ENCODE measurements at places on chromosomes 11 and 22.

DNA sequence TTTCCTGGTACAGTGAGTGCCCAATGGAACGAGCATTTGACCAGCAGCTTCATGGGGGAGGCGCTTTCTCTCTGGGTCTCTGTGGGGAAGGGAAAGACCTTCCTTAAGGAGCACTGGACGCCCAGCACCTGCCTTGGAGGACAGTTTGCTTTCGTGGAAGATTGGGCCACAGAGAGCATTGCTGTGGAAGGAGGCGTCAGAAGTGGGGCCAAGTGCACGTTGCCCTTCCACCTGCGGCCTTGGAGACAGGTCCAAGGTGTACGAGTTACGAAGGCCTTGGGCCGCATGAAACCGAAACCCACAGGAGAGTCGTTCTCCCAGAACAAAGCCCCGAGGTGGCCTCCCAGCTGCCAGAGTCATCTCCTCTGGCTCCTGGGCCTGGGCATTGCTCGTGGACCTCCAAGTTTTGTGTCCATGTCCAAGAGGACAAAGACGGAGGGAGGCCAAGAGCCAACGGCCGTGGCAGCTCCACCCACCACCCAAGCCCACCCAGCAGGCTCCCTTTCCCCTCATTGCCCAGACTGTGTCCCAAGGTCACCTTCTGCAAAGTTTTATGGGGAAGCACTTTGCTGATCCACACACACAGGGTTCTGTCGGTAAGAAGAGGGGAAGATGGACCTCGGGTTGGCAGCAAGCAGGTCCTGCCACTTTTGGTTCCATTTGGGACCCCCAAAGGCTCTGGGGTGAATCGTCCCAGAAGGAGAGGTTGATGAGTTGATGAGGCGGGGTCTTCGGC lies 5.8 kb upstream of the NLRP6 start:
- no peak for DNase-seq

DNA sequence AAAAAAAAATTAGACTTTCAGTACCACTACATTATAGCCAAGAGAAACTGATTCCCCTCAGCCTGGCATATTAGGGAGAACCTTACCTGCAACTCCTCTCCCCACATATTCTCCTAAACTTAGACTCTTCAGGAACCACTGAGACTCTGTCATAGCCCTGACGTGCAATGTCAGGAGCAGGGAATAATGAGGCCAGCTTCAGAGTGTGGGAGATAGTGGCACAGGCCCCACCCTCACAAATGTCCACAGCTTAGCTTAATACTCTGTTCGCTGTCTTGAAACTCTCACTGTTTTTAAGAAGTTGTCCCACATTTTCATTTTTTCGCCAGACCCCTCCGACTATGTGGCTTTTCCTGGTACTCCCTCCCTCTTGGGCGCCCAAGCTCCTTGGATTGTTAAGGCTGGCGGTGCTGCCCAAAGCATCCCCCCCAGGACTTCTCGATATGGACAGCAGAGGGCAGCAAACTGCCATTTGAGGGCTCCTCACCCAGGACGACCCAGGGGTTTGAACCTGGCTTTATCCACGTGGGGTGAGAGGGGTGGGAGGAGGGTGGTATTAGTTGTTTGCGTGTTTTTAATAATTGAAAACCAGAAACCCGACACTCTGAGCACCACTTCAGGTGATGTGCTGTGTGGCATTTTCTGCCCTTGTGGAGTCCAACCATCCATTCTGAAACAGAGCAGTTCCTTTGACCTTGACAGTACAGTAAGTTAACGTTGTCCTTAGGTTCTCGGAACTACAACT lies 45.2 kb upstream of the RASSF10 start:
- peak; percentile 44 for DNase-seq

GRCh38 chr11:1087279-1087960 lies 12.7 kb downstream of the MUC2 start:
- no peak for DNase-seq

DNA sequence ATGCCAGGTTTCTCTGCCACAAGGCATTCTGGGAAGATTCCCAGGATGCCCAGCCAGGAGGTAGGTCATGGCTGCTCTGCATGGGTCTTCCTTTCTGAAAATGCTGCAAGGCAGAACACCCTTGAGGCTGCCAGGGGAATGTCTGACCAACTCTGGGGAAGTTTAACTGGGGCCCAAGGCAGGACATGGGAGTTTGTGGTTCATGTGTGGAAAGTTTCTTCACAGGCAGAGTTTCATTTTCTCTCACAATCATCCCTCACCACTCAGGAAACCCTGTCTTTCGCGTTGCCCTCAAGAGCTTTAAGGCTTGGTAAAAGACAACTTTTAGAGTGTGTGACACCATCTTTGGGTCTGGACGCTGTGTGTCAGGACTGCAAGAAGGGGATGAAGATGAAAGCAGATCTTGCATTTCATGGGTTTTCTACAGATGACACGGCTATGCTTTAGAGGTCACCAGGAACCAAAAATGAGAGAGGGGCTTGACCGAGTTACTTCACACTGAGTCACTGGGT lies 133.5 kb downstream of the CD44 start:
- no peak for DNase-seq

DNA sequence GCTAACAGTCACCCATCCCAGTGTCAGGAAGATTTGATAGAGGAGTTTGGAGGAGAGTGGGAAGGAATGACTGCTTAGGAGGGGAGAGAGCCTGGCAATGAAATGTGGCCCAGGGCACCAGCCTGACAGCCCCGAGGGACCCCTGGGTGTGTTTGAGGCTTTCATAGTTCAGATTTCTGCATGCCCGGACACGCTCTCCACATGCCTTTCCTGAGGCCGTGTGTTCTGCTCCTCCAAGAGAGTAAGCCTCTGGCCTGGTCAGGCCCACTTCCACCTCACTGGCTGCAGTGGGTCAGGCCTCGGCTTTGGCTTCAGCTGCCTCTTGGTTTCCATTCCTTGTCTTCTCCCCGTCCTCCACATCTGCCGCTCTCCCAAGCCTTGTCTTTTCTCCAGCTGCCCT lies 78.4 kb downstream of the C22orf31 start:
- DNase-seq, result no peak

DNA sequence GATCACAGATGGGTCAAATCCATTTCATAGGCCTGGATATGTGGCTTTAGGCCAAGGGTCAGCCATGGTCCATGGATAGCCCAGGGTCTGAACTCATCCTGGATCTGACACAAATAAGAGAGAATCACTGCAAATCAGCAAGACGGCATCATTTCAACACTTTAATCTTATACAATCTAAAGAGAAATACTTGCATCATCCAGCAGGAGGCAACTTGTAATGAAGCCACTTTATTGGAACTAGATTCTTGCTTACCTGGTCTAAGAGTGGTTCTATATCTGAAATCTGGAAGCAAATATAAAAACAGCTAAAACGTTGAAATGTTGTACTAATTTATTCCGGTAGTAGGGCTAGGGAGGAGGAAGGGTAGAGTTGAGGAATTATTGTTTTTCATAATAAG lies 870.1 kb downstream of the JRKL start:
- no peak for DNase-seq

DNA sequence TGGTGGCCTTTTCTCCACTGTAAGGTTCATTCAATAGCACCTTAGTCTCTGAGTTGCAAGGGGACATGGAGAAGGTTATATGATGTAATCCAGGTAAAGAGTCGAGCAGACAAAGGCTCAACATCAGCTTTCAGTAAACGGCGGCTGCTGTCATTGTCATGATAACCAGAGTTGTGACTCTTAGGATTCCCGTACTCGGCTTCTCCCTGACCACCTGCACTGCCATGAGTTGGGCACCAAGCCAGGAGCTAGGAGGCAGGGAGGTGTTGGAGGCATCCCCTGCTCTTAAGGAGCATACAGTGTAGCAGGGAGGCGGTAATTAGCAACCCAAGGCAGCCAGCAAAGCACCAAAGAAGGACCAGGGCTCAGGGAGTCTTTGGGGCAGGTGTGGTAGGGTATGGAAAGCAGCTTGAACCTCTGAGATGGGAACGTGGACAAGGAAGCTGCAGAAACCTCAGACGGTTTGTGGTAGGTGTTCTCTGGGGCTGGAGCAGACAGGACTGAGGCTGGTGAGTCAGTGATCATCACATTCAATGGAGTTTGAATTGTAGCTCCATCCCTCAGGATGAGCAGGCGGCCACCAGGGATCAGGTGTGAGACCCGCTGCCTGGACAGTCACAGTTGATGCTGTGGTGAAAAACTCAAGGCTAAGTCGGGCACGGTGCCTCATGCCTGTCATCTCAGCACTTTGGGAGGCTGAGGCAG lies 31.7 kb downstream of the LIF start:
- DNase-seq, result no peak

GRCh38 chr11:22922672-22923071 lies 62.4 kb upstream of the CCDC179 start:
- DNase-seq, result no peak

GRCh38 chr11:35105319-35106079 lies 33.5 kb upstream of the CD44 start:
- no peak for DNase-seq

DNA sequence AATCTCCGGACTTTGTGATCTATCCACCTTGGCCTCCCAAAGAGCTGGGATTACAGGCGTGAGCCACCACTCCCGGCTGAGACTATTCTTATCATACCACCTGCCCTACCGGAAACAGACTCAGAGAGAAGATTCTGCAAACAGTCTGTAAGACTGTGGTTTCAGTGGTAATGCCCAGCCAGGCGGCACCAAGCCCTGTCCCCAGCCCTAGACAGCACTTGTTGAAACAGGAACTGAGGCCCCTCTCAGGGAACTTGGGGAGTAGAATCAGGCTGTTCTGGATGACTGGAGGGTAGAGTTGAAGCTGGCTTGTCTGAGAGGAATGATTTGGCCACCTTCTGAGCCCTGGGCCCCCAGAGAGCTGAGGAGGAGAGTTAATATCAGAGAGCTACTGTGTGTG lies 1.3 kb upstream of the INSC start:
- DNase-seq, result no peak

GRCh38 chr11:116925050-116925449 lies 87.6 kb upstream of the APOA1 start:
- no peak for DNase-seq

DNA sequence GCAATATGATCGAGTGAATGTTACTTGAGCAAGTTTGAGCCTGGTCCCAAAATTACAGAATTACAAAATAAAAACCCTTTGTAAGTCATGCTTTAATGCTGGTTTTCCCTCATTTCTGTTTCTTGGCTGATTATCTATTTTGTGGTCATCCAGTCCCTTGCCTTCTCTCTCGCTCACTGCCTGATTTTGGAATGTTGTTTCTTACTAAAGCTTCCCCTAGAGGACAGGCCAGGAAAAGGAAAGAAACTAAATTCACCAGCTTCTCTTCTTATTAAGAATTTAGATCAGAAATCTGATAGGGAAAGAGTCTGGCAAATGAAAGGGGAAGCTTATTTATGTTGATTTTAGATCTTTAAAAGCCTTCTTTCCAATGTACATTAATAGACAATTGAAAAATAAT lies 16.6 kb upstream of the BDNF start:
- DNase-seq, result no peak

- DNase-seq, result no peak
Observed at GRCh38 chr22:35465109-35465701, 65.3 kb downstream of the MCM5 start.

DNA sequence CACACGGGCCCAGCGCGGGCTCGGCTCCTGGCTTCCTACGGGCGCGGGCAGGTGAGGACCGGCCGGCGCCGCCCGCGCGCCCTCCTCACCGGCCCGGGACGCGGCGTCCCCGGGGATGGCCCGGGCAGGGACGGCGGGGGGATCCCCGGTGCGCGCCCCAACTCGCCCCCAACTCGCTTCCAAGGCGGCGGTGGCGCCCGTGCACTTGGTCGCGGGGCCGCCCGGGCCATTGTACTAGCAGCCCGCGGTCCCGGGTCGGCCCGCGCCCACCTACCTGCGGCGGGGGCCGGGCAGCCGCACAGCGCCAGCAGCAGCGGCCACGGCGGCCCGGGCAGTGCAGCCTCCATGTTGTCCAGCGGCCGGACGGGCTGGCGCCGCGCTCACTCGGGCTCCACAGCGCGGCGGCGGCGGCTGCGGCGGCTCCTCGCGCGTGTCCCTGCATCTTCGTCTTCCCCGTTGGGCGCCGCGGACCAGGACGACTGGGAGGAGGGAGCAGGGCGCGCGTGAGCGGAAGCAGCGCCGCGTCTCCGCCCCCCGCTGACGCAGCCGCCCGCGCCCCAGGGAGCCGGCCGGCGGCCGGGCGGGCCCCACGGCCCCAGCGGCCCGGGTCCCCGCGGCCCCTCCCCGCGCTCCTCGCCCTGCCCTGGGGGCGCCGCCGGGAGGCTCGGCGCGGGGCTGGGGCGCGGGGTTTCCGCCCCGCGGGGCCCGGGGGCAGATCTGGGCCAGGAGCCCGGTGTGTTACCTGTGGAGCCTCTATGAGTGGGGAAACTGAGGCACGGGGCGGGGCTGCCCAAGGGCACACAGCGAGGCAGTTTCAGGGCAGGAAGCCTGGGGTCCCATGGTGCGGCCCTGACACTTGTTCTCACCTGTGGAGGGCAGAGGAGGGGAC lies 159.3 kb upstream of the GRK3 start:
- DNase-seq, result peak; percentile 65

DNA sequence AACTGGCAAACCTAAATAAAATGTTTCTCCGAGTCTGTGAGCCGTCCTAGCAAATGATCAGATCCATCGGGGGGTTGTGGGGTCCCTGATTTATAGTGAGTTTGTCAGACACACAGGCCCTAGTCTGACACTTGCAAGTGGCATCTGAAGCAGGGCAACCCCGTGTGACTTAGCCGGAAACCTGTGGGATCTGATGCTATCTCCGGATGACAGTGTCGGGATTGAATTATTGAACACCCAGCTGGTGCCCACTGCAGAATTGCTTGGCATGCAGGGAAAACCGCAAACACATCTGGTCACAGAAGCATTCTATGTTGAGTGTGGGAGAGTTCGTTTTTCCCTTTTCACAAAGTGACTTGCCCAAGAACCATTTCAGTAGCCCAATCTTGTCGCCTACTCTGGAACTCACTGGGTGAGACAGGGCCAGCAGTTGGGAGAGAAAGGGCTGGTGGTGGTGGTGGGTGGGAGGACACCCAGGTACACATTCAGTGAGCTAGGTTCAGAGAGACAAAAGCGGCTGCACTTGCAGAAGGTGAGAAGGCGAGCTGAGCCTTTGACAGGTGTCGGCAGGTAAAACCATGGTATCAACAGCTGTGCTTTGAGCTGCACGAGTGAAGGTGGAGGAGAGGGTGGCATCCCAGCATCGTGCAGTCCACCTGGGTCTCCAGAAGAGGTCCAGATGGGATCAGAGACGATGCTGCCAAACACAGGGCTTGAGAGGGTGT lies 33.7 kb upstream of the B3GAT1 start:
- DNase-seq, result no peak

DNA sequence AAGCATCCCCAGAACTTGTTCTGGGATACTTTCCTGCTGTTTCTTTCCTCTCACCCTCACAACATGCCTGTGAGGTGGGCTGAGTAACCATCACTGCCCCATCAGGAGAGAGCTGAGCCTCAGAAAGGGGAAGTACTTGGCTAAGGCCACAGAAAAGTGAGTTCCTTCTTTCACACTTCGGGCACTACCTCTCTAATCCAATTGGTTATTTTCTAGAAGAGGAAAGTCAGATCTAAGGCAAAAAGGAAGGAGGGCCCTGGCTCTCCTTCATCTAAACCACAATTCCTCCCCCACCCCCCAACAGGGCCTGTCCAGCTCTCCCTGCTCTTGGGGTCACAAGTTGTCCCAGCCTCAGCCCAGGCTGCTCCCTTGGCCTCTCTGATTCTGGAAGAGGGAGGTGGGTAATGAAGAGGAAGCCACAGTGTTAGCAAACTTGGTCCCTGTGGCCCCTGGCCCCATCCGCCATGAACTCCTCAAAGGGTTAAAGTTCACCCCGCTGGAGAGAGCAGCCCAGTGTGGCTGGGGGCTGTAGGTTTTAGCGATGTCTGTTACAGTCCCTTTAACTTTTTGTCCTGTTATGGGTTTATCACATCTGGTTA lies 34.0 kb downstream of the SLC22A12 start:
- DNase-seq, result no peak

- no peak for DNase-seq
Observed at GRCh38 chr11:17376493-17376892, 12.0 kb downstream of the KCNJ11 start.

GRCh38 chr11:42023267-42023666 lies 563.8 kb upstream of the LRRC4C start:
- DNase-seq, result no peak
